Stimulated activated CD8-positive, alpha-beta memory T cell treated with anti-CD3 and anti-CD28 coated beads, Interleukin-2, amount 100 ng/mL, for 1 hour (primary cell): ENCODE measurements at places on chromosomes 2 and 18.
A peak's percentile ranks its signal among the peaks of the same experiment; 100 is the strongest.

- no peak for DNase-seq
These were observed 26.7 kb downstream of the ITGA4 start for GRCh38 chr2:181483876-181484275.

GRCh38 chr2:24049485-24050021 is at the start of gene FKBP1B:
FKBP1B (plus strand) TSS chr2:24049741; CDS start chr2:24049850, 109 bp downstream.
- no peak for DNase-seq

DNA sequence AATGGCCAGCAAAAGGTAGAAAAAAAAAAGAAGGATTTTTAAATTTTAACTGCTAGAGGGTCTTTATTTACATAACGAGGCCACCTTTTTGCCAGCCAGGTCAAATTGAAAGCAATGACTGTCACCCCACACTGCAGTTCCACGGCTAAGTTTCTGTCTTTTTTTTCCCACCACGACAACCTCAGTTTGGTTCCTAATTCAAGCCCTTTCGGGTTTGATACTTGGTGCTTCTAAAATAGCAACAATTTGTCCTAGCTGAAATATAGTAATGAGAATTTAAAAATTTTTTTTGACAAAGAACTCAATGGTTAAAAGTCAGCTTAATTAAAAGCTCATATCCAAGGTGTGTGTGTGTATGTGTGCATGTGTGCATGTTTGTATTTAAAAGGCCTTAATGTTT is 16.4 kb upstream of the NMS start:
- no peak for DNase-seq

GRCh38 chr2:6211236-6211635 is 519.1 kb downstream of the SOX11 start:
- DNase-seq, result no peak

GRCh38 chr18:57630754-57631595 is 9.3 kb upstream of the NARS1 start:
- DNase-seq, result no peak

GRCh38 chr18:4125224-4125623 is 329.9 kb downstream of the DLGAP1 start:
- no peak for DNase-seq

GRCh38 chr2:16212321-16212720 is 272.0 kb downstream of the MYCN start:
- no peak for DNase-seq

DNA sequence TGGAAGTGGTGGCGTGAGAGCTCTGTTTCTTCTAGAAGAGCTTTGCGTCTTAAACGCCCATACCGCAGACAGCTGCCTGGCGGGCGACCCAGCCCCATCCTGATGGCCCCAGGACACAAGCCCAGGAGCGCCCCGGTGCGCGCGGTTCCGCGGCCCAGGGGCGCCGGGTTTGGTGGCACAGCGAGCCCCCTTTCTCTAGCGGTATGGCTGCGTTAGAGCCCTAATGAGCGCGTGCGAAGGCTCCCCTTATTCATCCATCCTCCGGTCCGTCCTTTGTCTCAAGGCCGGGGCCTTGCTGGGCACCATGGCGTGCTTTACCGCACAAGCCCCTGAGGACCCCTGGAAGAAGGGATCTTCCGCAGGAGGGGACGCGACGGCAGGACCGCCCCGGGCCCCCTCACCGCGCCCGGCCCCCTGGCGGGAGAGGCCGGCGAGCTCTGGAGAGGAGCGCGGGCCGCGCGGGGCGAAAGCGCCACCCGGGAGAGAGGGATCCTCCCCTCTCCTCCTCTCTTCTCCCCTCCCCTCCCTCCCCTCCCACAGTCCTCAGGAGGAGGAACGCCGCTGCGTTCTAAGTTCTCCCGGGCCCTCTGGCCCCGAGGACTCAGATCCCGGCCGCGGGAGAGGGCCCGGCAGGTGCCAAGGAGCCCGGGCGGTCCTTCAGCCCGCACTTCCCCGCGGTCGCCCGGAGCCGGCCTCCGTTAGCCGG is 626 bp upstream of the SLC1A4 start:
- peak; percentile 4 for DNase-seq

DNA sequence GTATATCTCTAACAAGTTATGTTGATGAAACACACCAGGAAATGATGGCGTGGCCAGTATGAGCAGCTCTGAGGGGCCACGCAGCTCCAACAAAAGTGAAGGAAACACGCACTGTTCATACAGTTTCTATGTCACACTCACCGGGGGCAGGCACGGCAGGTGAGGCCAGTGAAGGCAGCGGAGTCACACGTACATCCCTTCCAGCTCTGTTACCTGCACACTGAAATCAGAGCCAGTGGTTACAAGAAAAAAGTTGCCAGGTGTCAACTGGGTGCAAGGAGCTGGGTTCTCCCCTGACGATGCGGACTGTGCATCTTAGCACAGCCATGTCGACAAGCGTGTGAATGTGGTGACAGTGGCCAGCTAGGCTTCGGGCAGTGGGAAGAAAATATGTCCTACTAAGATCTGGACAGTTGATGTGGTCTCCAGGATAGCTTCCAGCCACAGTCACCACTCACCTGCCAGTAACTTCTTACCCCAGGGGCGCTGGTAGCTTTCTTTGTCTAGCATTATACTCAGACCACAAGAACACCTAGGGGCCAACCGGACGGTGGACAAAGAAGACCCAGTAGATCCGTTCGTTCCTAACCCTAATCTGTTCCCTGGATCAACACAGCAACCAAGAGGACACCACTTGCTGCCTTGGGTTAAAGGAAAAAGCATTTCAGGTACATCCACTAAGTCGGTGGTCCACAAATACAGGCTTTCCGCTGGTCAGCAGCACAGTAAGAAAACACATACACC is 10.1 kb downstream of the HJURP start:
- no peak for DNase-seq

GRCh38 chr2:130884503-130884902 is 47.8 kb downstream of the ARHGEF4 start:
- no peak for DNase-seq

GRCh38 chr18:64639536-64639935 is 490.6 kb upstream of the LINC00305 start:
- no peak for DNase-seq

DNA sequence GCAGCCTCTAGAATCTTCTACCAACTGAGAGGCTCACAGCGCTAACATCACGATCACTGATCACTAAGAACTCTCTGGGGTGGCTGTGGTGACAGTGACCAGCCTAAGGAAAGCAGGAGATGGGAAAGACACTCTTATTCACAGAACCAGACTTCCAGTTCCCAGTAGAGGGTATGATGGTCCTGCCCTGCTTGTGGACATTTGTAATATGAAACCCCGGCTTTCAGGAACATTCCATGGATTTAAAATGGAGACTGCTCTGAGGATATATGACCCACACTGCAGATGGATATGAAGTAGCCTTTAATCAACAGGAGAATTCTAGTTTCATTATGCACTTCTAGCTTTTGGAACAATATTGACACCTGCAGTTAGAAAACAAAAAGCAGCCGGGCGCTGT is 131.8 kb downstream of the AFF3 start:
- DNase-seq, result no peak

GRCh38 chr2:150212722-150213171 is 274.7 kb downstream of the RND3 start:
- no peak for DNase-seq

DNA sequence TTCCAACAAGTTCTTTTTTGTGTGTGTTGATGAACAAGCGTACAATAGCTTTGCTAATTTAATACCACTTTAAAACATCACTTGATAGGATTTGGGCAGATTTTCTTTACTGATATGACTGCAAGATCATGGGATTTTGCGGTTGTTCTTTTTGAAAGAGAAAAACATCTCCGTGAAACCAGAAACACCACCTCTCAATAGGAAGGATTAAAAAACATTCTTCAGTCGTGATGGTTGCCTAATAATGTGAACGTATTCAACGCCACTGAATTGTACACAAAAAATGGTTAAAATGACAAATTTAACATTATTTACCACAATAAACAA is 19.3 kb downstream of the RBMS1 start:
- no peak for DNase-seq
